ENCODE measurements at places on chromosomes 16 and 17. TPM values are rescaled to one million over a fixed set of nuclear protein-coding genes. Genes with fewer than 3 reads are reported as not detected.

- DNase-seq: no peak
These were observed 14.8 kb downstream of the PLD6 start for GRCh38 chr17:17191346-17191792.

DNA sequence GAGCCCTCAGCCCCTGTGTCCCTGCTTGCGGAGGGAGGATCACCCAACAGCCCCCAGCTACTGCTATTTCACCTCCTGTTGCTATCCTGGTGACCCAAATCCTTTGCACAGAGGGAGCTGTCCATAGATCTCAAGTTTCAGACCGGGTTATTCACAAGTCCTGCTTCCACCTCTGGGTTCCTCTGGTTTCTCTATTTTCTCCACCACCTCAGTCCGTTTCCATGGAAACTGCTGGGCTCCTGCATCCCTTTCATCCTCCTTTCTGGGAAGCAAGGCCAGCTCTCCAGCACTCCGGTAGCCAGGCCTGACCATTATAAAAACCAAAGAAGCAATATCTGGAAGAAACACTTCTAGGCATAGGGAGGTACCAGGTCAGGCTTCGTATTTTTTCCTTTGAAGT lies 4.8 kb upstream of the CALB2 start:
- DNase-seq: peak; percentile 19

DNA sequence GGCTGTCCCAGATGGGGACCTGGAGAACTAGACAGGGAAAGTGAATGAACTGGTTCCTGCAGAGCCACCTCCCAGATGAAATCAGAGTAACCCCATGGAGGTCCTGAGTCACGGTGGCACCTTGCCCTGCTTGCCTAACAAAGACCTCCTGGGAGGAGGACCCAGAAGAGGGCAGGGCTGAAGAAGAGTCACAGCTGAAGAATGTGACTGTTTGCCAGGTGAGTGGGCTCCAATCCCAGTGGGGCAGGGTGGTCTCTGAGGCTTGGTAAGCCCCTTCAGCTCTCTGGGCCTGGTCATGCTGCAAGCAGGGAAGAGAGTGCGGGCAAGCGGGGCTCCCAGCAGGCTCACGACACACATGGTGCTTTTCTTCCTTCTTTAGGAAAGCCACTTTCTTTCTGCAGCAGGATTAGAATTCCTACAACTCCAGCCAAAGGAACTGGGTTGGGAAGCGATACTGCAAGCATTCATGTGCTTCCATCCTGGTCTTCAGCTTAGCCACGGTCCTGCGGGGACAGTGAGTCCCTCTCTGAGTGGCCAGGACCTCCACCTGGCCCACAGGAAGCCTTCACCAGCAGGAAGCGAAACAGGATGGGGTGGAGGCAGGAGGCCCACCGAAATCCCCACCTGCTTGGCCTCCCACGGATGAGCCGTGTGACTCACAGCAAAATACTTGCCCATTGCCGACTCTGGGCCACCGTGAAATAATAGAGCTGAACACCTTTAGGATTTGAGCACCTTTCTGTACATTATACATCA lies 4.3 kb downstream of the C16orf74 start:
- peak; percentile 65 for DNase-seq

GRCh38 chr17:50097926-50098325 lies 2.8 kb downstream of the PDK2 start:
- DNase-seq: no peak

GRCh38 chr17:51287412-51287811 lies 27.1 kb downstream of the UTP18 start:
- no peak for DNase-seq

DNA sequence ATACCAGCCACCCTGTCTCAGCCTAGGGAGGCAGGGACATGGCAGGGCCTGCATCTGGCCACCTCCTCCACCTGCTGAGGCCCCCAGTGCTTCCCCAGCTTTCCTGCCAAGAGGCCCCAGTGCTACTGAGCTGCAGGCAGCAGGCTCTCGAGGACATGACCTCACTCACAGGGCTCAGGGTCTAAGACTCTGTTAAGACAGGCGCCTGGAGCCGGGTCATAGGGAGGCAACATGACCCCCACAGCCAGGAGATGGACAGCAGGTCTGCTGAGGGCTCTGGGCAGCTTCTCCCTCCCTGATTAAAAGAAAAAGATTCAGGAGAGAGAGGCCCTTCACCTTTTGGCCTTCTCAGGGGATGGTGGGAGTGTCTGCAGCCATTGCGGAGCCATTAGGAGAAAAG lies 23.2 kb upstream of the FASN start:
- DNase-seq: no peak

- no peak for DNase-seq
These were observed 32.9 kb upstream of the USP22 start for GRCh38 chr17:21075739-21076085.

DNA sequence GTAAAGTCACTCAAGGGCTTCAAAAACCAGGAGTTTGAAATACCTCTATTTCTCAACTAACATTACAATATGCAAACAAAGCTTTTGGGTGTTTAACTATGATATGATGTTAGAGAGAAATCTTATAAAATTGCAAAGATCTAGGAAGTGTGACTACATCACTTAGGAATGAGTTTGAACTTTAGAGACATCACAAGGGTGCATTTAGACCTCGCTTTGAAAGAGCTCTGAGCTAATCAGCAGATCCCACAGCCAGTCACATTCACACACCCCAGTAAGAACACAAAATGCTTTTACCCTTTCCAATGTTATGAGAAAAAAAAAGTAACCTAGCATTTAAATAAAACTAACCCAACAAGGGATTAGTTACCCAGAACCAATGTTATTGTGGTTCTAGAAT lies 45.2 kb downstream of the HYDIN start:
- DNase-seq: no peak

- DNase-seq: no peak
These were observed 31.1 kb downstream of the BAIAP2 start for GRCh38 chr17:81066072-81066471.

Gene E2F4
- 116 TPM for total RNA-seq

Gene TNS4
- total RNA-seq: 0.55 TPM

Gene CACNG3
- total RNA-seq: not detected

Gene CD300E
- not detected for total RNA-seq

Gene FKBP10
- 166 TPM for total RNA-seq
